ENCODE measurements at places on chromosomes 2 and 18.

- DNase-seq: no peak
Measured at GRCh38 chr2:238488347-238488826, 61.7 kb downstream of the ASB1 start.

DNA sequence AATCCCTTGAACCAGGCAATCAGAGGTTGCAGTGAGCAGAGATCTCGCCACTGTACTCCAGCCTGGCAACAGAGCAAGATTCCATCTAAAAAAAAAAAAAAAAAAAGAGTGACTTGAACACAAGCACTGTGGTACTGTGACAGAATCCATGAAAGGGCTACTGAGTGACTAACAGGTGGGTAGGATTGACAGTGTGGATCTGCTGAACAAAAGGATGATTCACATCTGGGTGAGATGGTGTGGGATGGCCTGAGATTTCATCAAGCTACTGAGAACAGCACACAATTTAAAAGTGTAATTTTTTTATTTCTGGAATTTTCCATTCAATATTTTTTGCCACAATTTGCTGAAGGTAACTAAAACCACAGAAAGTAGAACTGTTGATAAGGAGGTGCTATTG is 13.3 kb upstream of the SP3 start:
- DNase-seq: no peak

GRCh38 chr2:202017940-202018339 is 15.7 kb upstream of the FZD7 start:
- no peak for DNase-seq

GRCh38 chr2:126750506-126750905 is 94.5 kb downstream of the GYPC start:
- DNase-seq: no peak

DNA sequence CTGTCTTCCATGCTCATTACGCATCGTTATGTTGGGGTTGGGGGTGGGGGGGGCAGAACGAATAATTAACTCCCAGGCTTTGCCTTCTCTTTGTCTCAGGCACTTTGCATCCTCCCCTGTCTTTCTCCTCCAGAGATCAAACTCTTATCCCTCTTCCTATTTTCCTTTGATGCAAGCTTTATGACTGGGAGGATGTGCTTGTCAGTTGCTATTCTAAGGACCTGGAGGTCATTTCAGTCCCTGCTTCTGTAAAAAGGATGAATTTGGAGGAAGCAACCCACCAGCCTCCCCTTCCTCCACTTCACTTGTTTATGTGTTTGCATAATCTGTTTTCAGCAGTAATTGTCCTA is 87.5 kb downstream of the ZCCHC2 start:
- DNase-seq: no peak

- DNase-seq: no peak
Measured at GRCh38 chr18:39521164-39521563, 1955.6 kb upstream of the CELF4 start.

- no peak for DNase-seq
Measured at GRCh38 chr18:64055019-64055418, 85.1 kb downstream of the SERPINB8 start.

- DNase-seq: no peak
Measured at GRCh38 chr2:106157416-106157815, 36.7 kb downstream of the UXS1 start.

DNA sequence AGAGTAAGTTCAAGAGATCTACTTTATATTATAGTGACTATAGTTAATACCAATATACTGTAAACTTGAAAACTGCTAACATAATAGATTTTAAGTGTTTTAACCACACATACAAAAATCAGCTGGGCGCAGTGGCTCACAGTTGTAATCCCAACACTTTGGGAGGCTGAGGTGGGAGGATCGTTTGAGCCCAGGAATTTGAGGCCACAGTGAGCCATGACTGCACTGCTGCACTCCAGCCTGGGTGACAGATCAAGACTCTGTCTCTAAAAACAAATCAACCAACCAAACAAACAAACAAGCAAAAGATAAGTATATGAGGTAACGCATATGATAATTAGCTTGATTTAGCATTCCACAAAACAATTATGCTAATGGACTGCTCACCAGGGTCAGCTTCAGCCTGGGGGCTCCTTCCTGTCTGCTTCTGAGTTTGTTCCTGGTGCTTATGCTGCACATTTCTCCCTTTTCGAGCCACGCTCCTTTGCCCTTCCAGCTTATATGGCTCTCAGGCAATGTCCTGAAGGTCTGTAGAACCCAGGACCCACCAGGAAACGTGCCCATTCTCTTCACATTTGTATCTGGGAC is 357.6 kb downstream of the EN1 start:
- DNase-seq: no peak

Measured in stimulated activated CD4-positive, alpha-beta T cell treated with anti-CD3 and anti-CD28 coated beads, Interleukin-4, amount 100 ng/mL, for 1 hour (primary cell).